Tibial artery (tissue), 4 donors: ENCODE measurements at places on chromosomes 1 and 21.

GRCh38 chr1:198604975-198605374 is 33.9 kb upstream of the PTPRC start:
- H3K36me3 ChIP-seq, result no peaks in the 10 kb centered on the region
- no peaks in the 10 kb centered on the region for H3K4me1 ChIP-seq
- no peak overlapping the region for H3K4me3 ChIP-seq
- DNase-seq, result no peak

DNA sequence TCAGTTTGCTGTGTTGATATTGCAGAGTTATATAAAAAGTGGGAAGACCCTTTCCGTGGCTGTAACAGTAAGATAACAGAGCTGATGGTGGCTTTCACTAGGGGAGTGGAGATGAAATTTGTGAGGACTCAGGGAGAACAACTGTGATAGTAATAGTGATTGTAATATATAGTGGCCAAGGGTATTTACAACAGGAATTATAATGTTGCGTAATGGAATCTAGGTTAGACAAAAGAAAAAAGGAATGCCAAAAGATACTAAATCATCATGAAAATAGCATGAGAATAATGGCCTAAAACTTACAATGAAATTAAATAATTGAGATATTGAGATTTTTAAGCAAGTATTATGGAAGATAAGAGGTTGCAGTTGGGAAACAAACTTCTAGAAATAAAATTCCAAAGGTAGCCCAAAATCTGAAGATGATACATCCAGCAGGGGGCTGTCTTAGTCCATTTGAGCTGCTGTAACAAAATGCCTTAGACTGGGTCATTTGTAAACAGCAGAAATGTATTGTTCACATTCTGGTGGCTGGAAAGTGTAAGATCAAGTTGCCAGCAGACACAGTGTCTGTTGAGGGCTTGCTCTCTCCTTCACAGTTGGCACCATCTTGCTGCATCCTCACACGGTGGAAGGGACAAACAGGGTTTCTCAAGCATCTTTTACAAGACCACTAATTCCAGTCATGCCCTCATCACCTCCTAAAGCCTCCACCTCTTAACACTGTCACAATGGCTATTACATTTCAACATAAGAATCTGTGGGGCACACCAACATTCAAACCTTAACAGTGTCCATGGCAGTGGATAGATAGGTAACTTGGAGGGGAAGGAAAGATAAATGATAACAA is 711.2 kb downstream of the MRPL39 start:
- H3K36me3 ChIP-seq, result no peaks in the 10 kb centered on the region
- H3K4me1 ChIP-seq, result no peaks in the 10 kb centered on the region

- no peaks in the 10 kb centered on the region for H3K36me3 ChIP-seq
- peak overlapping the region; percentile 57 for H3K4me3 ChIP-seq
- peaks cover 55% of the 10 kb centered on the region for H3K27me3 ChIP-seq
- peak; percentile 84 for DNase-seq
- peaks cover 41% of the 10 kb centered on the region for H3K4me1 ChIP-seq
Observed at GRCh38 chr1:156677616-156678596, 699 bp upstream of the NES start.

DNA sequence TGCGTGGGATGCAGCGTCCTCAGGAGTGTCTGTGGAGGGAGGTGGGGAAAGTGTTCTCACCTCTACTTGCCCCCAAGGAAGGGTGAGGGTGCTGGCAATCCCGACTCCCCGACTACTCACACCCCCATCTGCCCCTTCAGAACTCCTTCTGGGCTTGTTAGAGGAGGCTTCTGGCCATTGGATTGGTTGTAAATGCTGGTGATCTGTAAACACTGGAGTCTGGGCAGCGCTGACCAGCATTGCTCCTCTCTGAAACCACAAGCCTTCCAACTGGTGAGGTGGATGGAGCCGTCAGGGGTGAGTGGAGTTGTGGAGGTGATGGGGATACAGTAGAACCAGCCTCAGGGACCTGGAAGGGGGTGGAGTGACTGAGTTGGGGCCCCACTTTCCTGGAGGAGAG is 59.3 kb downstream of the NKAIN1 start:
- no peak overlapping the region for H3K27ac ChIP-seq
- DNase-seq, result no peak
- peaks cover 8% of the 10 kb centered on the region for H3K4me1 ChIP-seq
- H3K27me3 ChIP-seq, result no peaks in the 10 kb centered on the region

- no peak overlapping the region for H3K4me3 ChIP-seq
- H3K27me3 ChIP-seq, result peaks cover 4% of the 10 kb centered on the region
- H3K27ac ChIP-seq, result no peak overlapping the region
- H3K4me1 ChIP-seq, result peaks cover 5% of the 10 kb centered on the region
- H3K36me3 ChIP-seq, result no peaks in the 10 kb centered on the region
Observed at GRCh38 chr1:16061266-16061665, 12.2 kb downstream of the FAM131C start.

- peaks cover 4% of the 10 kb centered on the region for H3K36me3 ChIP-seq
- no peak overlapping the region for H3K4me3 ChIP-seq
- DNase-seq, result no peak
- H3K4me1 ChIP-seq, result peaks cover 2% of the 10 kb centered on the region
- no peak overlapping the region for H3K27ac ChIP-seq
Observed at GRCh38 chr1:228180271-228180958, 14.8 kb downstream of the IBA57 start.

DNA sequence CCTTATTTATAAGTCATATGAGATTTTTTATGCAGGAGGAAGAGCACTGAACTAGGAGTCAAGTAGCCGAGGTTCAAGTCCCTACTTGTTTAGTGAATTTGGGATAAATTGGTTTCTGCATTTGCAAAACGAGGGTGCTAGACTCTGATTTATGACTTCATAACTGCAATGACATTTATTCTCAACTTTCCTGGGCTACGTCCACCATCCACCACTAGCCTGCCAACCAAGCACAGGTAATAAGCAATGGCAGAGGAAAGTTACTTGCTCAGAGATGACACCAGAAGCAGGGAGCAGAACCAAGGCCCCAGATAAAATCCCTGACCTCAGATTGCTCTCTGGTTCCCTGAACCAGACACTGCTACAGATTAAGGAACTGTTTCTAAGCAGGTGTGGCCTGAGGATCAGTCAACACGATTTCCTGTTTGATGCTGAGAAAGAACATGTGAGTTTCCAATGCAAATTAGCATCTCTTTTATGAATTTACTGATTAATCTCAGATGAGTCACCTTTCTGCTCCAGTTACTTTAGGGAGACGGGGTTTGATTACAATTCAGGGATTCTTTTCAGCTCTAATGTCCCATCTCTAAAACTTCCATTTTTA is 52.7 kb downstream of the PLPP3 start:
- no peak overlapping the region for H3K27ac ChIP-seq
- no peak for DNase-seq
- H3K4me1 ChIP-seq, result peaks cover 20% of the 10 kb centered on the region
- no peak overlapping the region for H3K4me3 ChIP-seq

DNA sequence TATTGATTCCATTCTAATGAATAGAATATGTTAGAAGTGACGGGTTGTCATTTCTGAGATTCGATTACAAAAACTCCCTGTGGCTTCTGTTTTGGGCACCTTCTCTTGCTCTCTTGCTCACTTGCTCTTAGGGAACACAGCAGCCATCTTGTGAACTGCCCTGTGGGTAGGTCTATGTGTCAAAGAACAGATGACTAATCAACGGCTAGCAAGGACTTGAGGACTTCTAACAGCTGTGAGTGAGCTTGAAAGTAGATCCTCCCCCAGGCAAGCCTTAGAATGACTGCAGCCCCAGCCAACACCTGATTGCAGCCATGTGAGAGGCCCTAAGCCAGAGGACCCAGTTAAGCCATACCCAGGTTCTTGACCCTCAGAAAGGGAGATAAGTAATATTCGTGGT is 49.3 kb downstream of the AZIN2 start:
- H3K4me3 ChIP-seq, result no peak overlapping the region
- H3K36me3 ChIP-seq, result no peaks in the 10 kb centered on the region
- no peak overlapping the region for H3K27ac ChIP-seq

DNA sequence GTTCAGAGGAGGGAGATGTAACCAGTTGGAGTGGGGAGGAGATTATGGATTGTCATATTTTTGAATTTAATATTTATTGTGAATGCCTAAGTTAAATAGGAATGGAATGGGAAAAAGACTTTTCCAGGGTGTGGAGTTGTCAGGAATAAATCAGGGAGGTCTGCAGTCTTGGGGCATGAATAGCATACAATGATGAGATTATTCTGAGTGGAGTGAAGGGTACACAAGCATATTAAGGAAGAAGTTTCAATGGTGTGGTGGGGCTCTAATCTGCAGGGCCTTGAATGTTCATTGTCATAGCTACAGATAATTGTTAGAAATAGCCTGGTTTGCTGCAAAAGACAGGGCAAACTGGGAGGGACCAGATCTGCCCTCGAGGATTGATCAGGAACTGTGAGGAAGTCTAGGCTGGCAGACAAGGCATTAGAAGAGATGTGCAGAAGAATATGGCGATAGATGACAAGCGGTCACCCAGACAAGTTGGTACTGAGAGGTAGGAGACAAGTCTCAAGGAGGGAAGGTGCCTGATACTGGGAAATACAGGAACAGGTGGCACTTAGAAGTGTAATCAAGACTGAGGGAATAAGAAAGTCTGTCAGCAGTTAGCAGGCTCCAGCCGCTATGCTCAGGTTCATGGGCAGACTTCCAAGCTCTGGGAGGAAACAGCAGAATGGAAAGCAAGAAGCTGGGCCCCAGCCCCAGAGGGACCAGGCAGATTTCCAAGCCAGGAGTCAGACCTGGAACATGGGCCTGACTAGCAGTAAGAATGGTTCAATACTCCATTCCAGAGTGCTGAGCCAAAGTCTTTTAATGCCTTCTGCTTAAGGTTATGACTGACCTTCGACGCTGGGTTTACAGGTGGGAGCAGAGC is 20.9 kb upstream of the RGL1 start:
- peak; percentile 32 for DNase-seq
- H3K27me3 ChIP-seq, result no peaks in the 10 kb centered on the region
- no peak overlapping the region for H3K4me3 ChIP-seq
- H3K27ac ChIP-seq, result no peak overlapping the region

DNA sequence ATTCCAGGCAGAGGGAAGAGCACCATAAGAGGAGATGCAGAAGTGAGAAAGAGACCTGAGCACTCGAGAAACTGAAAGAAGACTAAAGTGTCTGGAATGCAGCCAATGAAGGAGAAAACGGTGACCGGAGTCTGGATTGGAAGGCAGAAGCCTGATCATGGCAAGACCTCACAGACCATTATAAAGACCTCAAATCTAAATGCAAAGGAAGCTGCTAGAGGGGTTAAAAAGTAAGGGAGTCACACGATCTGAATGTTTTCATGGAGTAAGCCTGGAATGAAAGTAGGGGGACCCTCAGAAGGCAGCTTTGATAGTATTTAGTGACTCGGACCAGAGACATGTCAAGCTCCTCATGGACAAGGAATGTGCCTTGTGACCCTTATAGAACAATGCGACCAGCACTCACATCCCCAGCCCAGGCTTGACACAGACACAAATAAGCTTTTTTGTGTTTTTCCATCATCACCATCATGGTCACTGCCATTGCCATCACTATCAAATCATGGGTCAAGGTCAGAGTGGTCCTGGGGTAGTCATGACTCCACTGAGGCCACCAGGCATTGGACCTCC is 183.6 kb downstream of the SEC16B start:
- no peak overlapping the region for H3K27ac ChIP-seq
- H3K4me3 ChIP-seq, result no peak overlapping the region
- H3K4me1 ChIP-seq, result no peaks in the 10 kb centered on the region
- no peak for DNase-seq
- no peaks in the 10 kb centered on the region for H3K27me3 ChIP-seq

DNA sequence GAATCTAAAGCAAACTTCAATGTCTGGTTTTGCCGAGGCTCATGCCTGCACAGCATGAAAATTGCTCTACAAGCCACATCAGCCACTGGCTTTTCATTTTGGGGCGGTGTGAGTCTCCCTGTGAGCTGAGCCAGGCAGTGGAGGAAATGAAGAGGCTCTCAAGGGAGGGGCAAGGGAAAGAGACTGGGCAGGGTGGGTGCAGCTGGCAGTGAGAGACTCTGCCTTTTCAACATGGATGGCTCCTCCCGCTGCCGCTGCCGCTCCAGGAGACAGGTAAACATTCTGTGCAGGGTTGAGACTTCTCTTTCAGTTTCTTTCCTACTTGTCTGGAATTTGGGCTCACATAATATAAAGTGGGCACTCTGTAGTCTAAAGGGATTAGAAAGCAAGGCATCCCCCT is 11.3 kb upstream of the CTSE start:
- H3K4me1 ChIP-seq, result no peaks in the 10 kb centered on the region
- no peaks in the 10 kb centered on the region for H3K36me3 ChIP-seq
- DNase-seq, result no peak
- no peak overlapping the region for H3K4me3 ChIP-seq
- no peaks in the 10 kb centered on the region for H3K27me3 ChIP-seq
- no peak overlapping the region for H3K27ac ChIP-seq

DNA sequence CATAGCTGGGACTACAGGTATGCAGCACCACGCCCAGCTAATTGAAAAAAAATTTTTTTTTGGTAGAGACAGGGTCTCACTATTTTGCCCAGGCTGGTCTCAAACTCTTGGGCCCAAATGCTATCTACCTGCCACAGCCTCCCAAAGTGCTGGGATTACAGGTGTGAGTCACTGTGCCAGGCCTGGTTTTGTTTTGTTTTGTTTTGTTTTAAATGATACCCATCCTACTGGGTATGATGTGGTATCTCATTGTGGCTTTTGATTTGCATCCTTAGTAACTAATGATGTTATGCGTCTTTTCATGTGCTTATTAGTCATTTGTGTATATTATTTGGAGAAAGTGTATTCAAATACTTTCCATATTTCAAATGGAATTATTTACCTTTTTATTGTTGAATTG is 142.3 kb downstream of the VPS13D start:
- H3K36me3 ChIP-seq, result peaks cover 64% of the 10 kb centered on the region
- H3K4me1 ChIP-seq, result no peaks in the 10 kb centered on the region
- no peak overlapping the region for H3K27ac ChIP-seq

GRCh38 chr1:214570442-214570841 is 19.0 kb upstream of the PTPN14 start:
- no peak overlapping the region for H3K4me3 ChIP-seq
- DNase-seq, result no peak
- H3K27ac ChIP-seq, result no peak overlapping the region
- no peaks in the 10 kb centered on the region for H3K27me3 ChIP-seq
- peaks cover 22% of the 10 kb centered on the region for H3K4me1 ChIP-seq

GRCh38 chr1:225480825-225481434 is 53.1 kb upstream of the LBR start:
- no peaks in the 10 kb centered on the region for H3K36me3 ChIP-seq
- no peak overlapping the region for H3K4me3 ChIP-seq

DNA sequence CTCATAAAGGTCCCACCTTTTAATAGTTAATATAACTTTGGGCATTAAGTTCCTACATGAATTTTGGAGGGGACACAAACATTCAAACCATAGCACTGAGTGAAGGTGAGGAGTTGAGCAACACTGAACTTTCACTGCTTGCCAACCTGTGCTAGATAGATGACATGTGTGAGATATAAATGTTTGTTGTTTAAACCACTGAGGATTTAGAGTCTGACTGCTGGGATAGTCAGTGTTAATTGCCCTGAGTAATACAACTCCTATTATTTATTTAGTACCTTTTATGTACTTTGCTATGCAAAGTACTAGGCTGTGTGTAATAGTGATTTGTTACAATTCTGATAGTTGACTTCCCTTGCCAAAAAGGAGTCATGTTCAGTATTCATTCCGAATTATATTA is 32.4 kb upstream of the SLC16A1 start:
- DNase-seq, result no peak
- H3K4me3 ChIP-seq, result no peak overlapping the region
- H3K4me1 ChIP-seq, result no peaks in the 10 kb centered on the region
- no peak overlapping the region for H3K27ac ChIP-seq
- H3K27me3 ChIP-seq, result no peaks in the 10 kb centered on the region
- H3K36me3 ChIP-seq, result no peaks in the 10 kb centered on the region

- no peaks in the 10 kb centered on the region for H3K4me1 ChIP-seq
- DNase-seq, result no peak
- H3K27me3 ChIP-seq, result no peaks in the 10 kb centered on the region
- no peak overlapping the region for H3K4me3 ChIP-seq
- no peaks in the 10 kb centered on the region for H3K36me3 ChIP-seq
- no peak overlapping the region for H3K27ac ChIP-seq
Observed at GRCh38 chr1:204174958-204175357, 8.8 kb upstream of the REN start.
